Camera-type eye (tissue), 1 donor: ENCODE measurements at places on chromosomes 4 and X. TPM values are rescaled to one million over a fixed set of nuclear protein-coding genes. Genes with fewer than 3 reads are reported as not detected.

Gene VCX3A
- not detected for total RNA-seq

Gene HCCS
- total RNA-seq: 17.4 TPM

Gene ETDB
- total RNA-seq: not detected

Gene KCNE5
- 3.9 TPM for total RNA-seq

Gene RELL1
- total RNA-seq: 38.9 TPM

Gene GPRIN3
- total RNA-seq: 33.2 TPM

Gene CT47B1
- total RNA-seq: not detected

Gene SPANXA1
- total RNA-seq: not detected

Gene PABPC5
- total RNA-seq: 8.4 TPM

Gene NR3C2
- 13.9 TPM for total RNA-seq

Gene CWH43
- 1.4 TPM for total RNA-seq

Gene FAAH2
- total RNA-seq: 3.1 TPM

Gene SPARCL1
- total RNA-seq: 261 TPM

Gene SMIM10L2A
- 6.0 TPM for total RNA-seq

Gene DDX53
- not detected for total RNA-seq

Gene FRMD7
- 1.4 TPM for total RNA-seq

Gene DCAF4L1
- 0.16 TPM for total RNA-seq

Gene MAD2L1
- 5.8 TPM for total RNA-seq

Gene GYPE
- 2.6 TPM for total RNA-seq

Gene APLN
- 2.8 TPM for total RNA-seq

Gene YIPF7
- total RNA-seq: 0.44 TPM

Gene TRIML2
- not detected for total RNA-seq

Gene ANTXR2
- 40.0 TPM for total RNA-seq

Gene FUNDC2
- 41.6 TPM for total RNA-seq

Gene HPGD
- total RNA-seq: 11.9 TPM

Gene ITGB1BP2
- total RNA-seq: 7.5 TPM

Gene STS
- total RNA-seq: 7.8 TPM

Gene TCEAL5
- total RNA-seq: 8.1 TPM

Gene SSX4
- total RNA-seq: not detected

Gene PCSK1N
- 46.4 TPM for total RNA-seq

Gene GJB1
- total RNA-seq: 0.49 TPM

Gene NPY1R
- 12.4 TPM for total RNA-seq

Gene PRKG2
- 5.0 TPM for total RNA-seq

Gene KANTR
- total RNA-seq: 50.6 TPM

Gene DCTD
- total RNA-seq: 58.4 TPM
